ENCODE measurements at places on chromosomes 7 and 10.
A peak's percentile ranks its signal among the peaks of the same experiment; 100 is the strongest.

GRCh38 chr10:97190450-97190849 is 4.7 kb upstream of the SLIT1 start:
- no peak for DNase-seq

- DNase-seq, result no peak
Observed at GRCh38 chr7:55099821-55100543, 81.2 kb downstream of the EGFR start.

DNA sequence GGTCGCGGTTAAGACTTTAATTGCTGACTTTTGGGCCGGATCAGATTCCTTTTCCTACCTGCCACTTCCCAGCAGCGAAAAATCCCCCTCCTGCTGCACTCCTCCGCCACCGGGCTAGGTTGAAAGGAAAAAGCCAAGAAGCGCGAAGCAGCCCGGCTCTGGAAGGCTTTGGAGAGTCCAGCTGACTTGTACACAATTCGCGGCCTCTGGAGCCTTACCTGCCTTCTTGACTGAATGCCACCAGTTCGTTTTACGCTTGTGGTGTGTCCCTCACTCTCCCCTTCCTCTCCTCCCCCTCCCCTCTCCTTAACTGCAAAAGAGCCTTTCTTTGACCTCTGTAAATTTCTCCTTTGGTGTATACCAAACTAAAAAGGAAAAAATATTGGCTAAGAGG is 2.7 kb upstream of the FEZF1 start:
- no peak for DNase-seq

DNA sequence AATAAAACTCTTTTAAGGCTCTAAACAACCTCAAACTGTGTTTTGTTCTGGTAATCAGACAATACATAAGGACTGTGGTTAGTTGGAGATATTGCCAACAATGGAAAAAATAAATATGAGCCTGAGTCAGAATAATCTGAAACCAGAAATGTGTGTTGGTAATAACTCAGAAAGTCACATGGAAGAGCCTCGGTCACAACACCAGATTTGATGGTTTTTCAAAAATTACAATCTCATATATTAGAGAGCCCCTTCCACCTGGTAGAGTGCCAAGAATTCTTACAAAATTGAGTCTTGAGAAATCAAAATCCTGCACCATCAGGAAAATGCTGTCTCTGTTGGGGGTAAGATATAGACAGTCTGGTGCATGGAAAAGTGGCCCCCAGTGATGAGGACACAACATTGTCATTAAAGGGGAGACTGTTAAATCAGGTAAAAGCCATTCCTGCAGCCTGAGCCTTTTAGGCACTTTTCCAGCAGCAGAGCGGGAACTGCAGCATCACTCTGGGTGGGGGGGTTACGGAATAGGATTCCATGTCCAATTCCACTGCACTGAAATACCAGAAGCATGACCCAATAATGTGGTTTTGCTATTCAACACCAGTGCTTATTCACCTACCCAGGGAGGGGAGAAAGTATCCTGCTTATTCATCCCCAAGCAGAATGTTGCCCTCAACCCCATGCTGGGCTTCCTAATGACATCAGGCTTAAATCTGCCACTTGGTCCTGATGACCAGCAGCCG is 9.5 kb upstream of the ADAM12 start:
- no peak for DNase-seq

DNA sequence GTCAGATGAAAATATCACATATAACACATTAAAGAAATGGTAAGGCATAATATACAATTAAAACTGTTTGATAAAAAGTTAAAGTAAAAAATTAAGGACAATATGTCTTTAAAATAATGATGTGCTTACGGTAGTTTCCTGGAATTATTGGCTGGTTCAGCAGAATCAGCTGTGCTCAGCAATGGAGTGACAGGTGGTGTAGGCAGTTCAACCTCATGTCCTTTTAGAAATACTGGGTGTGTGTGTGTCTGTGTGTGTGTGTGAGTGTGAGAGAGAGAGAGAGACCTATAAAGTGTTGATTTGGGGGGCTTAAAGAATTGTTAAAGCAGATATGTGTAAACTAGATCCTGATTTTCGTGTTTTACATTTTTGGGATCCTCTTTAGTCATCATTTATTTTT is 141.2 kb downstream of the ADAM22 start:
- no peak for DNase-seq

GRCh38 chr10:101843032-101844021 is at the start of gene KCNIP2:
TSS of gene KCNIP2 (minus strand) at chr10:101843800. CDS start at chr10:101843568, 232 bp downstream.
- DNase-seq, result peak; percentile 80

- DNase-seq, result no peak
Observed at GRCh38 chr7:123417580-123417979, 116.8 kb downstream of the IQUB start.

DNA sequence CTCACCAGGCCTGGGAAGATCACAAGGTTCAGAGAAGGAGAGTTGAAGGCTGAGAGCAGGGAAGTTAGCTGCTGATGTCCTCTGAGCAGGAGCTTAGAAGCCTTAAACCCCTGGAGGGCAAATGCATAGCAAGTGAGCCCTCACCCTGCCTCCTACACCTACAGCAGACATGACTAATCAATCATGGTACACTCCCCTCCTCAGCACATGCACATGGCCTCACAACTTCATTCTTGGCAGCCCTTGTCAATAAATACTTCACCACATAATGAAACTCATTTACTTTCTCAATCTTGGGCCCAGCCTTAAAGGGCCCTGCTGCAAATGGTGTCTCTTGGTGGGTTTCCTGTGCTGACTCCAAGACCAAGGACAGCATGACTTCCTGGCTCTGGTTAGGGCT is 12.9 kb downstream of the MMRN2 start:
- DNase-seq, result no peak

DNA sequence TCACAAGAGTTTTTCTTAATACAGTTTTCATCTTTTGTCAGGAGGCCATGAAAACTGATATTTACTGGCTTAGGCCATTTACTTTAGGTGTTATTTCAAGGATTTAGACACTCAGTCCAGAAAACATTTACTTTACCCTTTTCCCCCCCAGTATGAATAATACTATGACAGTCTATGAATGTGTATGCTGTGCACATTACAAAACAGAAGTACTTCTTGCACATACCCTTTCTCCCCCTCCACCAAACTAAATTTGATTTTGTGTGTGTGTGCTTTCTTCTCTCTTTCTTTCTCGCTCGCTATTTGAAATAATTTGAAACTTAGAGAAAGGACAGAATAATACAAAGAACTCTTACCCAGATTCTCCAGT is 41.3 kb downstream of the RBM33 start:
- DNase-seq, result no peak

GRCh38 chr7:105802604-105803428 is 73.6 kb downstream of the ATXN7L1 start:
- DNase-seq, result no peak

DNA sequence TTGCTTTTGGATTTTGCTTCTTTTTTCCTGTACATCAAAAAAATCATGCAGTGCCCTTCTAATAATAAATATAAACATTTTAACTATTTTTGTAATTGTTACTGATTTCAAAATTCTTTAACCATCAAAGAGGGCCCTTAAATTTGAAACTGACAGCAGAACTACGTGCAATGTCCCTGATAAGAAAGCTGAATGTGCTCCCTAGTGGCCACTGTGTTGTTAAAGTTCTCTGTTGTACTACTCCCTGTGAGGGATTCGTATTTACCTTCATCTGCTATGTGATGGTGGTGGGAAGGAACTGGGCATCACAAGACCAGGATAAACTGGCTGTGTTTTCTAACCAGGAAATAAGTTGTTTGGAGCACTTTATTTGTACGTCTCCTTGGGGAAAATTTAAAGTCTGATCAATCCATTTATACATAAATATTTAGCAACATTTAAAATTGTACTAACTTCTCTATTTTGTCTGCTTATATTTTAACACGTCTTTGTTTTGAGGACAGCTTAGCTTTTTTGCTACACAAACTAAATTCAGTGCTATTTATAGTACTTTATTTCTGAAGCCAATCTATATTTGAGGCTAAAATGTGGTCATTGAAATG is 322.4 kb downstream of the HGF start:
- no peak for DNase-seq

- DNase-seq, result no peak
Observed at GRCh38 chr7:75662579-75663301, 76.0 kb downstream of the HIP1 start.

DNA sequence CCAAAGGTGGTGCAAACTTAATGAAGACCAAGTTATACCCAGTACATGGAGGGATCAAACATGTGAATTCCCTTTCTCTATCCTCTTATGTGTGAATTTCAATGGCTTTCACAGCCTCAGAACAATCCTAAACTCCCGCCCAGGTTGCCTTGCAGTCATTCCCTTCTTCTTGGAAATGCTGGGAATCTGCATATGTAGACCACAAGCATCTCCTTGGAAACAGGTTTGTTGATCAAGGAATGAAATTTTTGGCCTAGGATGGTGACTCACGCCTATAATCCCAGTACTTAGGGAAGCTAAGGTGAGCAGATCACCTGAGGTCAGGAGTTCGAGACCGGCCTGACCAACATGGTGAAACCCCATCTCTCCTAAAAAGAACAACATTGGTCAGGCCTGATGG is 77.8 kb upstream of the ABI1 start:
- DNase-seq, result no peak

DNA sequence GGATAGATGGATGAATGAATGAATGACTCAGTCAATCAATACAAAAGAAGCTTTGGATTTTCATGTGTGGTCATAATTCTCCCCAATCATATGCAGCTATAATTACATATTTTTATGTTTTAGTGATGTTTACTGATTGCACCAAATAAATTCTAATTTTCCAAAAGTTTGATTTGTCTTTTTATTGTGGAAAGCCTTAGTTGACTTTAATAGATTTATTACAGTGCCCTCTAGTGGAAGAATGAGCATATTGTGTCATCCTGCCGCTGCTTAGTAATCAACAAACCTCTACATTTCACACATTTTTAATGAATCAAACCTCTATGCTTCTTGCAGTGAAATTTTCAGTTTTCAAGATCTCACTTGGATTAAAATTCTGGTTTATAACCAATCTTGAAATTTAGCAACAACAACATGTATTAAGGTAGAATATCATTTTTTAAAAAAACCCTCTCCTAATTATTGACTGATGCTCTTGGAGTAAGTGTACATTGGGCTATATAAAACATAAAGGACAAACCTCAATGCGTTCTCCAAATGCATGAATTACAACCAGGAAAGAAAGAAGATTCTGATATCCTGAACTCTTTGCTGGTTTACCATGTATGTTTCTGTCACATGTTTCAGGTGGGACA is 55.6 kb upstream of the PNLIP start:
- no peak for DNase-seq

GRCh38 chr10:124328477-124329220 is 90.1 kb downstream of the OAT start:
- DNase-seq, result peak; percentile 42

GRCh38 chr10:11683529-11684320 is 58.5 kb upstream of the ECHDC3 start:
- no peak for DNase-seq

DNA sequence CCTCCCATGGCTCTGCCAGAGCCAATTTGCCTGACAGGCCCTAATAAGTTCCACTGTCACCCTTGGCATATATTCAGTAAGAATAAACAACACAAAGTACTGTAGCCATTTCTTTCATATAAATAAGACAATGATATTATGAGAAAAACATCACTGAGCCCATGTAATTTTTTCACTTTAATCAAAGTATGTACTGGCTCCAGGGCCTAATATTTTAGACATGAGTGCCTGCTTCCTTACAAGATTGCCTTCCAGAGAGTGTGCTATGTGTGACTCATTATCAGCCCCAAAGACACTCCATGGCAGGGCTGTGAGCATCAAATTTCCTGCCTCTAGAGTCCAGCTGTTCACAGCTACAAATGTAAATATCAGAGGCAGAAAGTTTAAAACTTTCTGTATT is 297.6 kb downstream of the LHFPL3 start:
- DNase-seq, result no peak

Data from CD8-positive, alpha-beta T cell (primary cell).